ENCODE measurements at places on chromosomes 2 and 18.

- no peak for DNase-seq
Measured at GRCh38 chr2:216909541-216910210, 49.8 kb upstream of the TNP1 start.

GRCh38 chr2:43832457-43832856, 6.2 kb downstream of the ABCG5 start:
- no peak for DNase-seq

DNA sequence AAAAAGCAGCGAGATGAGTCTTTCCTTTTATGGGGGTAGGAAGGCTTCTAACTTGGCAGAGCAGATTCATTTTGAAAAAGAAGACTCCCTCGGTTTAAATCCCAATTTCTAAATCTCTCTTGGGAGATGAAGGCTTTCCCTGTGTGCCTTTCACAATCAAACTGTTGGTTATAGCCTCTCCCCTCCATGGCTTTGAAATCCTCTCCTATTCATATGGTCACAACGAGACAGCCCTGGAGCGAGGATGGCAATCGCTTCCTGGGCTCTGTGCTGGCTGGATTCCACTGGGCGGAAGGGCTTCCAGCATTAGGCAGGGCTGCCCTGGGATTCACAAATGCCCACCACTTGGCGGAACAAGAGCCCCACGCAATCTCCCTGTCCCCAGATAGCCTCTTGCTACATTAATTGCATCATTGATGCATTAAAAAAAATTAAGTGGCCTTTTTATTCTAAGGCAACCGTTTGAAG, 1.6 kb downstream of the CAVIN2 start:
- no peak for DNase-seq

GRCh38 chr2:229408962-229409361, 137.9 kb upstream of the PID1 start:
- DNase-seq = no peak

DNA sequence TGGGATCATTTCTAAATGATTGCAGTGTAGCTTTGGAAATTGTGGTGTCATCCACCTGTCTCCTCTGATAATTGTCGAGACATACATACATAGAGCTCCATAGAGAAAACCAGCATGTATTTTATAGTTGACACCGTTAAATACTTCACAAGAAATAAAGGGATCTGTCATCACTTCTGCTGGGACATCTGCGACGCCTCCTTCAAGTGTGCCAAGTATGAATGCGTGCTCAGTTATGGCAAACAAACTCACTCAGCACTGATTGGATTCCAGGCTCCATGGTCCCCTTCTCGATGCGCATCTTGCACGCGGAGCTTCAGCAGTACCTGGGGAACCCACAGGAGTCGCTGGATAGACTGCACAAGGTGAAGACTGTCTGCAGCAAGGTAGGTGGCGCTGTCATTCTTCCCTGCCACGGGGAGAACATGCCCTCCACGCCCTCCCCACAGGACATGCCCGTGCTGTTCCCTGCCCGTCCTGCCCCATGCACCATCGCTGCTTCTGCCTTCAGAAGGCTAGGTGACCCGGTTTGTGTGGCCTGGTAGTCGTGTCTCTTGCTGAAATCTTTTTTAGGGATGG, 64.1 kb downstream of the TRAPPC12 start:
- no peak for DNase-seq

DNA sequence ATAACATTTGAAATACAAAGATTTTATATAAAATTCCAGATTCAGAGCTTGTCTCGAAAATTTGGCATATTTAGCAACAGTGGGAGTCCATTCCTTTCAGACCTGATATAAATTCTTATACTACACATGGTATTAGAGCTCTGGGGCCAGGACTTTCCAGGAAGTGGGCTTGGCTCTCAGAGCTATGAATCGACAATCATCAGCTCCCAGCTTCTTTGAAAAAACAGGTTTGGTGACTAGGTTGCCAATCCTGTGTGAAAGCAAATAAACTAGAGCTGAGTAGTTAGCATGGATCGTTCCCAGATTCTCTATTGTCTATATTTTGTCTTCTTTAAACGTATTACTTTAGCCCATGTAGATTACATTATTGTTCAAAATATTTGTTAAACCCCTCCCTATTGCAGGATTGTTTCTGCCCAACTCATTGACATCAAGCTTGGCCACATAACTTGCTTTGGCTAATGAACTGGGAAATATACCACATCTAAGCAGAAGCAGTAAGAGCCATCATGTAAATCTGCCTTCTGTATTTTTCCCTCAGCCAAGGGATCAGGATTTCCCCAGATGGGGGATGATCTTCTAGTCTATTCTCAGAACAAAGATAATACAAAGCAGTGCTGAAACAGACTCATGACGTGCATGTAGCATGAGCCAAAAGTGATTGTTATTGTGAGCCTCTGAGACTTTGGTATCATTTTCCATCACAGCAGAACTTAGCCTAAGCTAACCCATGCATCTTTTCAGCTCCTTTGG, 105.4 kb downstream of the KCNH7 start:
- DNase-seq = no peak

DNA sequence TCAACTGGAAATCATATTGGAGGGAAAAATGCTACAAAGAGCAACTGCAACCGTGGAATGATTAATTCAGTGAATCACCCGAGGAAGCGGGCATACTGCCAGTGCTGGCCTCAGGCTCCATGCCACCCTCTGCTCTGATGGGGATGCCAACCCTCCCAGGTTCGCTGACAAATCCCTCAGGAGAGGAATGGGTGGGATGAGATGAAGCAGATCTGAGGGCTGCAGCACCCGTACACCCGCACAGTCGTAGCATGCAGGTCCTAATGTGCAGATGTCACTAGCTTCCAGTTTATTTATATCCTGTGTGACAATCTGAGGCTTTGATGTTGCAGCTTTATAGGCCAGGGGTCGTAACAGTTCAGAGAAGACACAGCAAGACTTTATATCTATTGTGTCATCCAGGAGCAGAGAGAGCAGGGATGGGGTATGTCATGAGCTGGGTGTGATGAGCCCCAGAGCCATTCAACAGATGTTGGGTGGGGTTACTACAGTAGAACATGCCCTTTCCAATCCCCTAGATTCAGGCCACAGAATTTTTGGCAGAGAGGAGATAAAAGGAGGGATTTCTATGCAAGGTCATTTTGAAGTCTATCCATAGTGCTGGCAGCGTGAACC, 44.6 kb downstream of the DPP4 start:
- peak; percentile 12 for DNase-seq

DNA sequence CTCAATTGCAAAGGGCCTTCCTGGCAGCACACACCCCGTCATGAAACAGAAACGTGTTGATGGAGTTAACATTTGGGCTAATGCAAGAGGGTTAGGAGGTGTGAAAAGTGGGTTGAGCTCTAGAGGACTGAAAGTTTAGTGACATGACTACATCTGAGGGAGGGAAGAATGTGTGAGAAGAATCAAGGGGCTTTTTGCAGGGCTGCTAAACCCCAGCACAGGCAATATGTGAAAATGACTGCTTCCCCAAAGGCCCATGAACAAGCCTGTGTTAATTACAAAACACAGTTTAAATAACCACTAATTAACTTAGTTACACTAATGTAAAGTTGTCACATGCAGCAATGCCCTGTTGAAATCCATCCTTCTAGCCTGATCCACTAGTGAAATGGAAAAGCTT, 63.4 kb upstream of the PEX13 start:
- DNase-seq = no peak

DNA sequence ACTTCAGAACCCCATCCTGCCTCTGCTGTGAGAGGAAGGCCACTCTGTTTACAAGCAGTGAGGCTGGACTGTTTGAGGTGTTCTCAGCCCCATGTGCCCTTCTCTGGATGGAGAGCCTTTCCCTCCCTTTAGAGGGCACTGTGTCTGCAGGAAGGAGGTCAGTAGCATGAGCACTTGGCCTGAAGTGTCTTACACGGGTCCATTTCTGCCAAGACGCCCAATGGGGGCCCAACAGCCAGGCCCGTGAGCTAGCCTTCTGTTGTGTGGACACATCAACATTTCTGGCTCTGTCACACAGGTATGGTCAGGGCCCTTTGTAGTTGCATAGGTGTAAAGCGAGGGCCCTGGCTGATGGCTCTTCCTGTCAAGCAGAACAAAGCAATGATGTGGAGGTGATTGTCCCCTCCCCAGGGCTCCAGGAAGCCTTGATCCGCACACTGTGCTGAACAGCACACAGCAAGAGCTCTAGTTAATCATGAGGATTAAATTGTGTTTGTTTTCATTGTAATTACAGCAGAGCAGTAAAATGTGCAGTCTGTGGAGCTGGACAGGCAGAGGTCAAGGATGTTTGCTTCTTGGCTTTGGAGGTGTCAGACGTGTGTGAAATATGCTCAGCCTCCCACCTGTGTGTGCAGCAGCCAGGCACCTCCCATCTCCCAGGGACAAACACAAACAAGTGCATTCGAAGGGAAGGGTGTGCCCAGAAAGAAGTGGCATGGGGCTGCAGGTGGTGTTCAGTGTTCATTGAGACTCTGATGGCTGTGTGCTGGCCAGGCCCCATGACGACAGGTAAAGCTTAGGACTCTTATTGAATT, 132.1 kb downstream of the SH3RF3 start:
- no peak for DNase-seq

- DNase-seq = no peak
Measured at GRCh38 chr18:25244924-25245698, 106.9 kb downstream of the ZNF521 start.

DNA sequence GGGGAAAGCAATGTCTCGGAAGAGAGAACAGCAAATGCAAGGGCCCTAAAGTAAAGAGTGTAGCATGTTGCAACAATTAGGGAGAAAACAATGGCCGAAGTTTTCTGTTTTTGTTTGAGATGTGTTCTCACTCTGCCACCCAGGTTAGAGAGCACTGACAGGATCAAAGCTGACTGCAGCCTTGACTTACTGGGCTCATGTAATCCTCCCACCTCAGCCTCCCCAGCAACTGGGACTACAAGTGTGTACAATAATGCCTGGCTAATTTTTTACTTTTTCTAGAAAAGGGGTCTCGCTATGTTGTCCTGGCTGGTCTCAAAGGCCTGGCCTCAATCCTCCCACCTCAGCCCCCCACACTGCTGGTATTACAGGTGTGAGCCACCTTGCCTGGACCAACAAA, 23.9 kb downstream of the MEMO1 start:
- DNase-seq = no peak

DNA sequence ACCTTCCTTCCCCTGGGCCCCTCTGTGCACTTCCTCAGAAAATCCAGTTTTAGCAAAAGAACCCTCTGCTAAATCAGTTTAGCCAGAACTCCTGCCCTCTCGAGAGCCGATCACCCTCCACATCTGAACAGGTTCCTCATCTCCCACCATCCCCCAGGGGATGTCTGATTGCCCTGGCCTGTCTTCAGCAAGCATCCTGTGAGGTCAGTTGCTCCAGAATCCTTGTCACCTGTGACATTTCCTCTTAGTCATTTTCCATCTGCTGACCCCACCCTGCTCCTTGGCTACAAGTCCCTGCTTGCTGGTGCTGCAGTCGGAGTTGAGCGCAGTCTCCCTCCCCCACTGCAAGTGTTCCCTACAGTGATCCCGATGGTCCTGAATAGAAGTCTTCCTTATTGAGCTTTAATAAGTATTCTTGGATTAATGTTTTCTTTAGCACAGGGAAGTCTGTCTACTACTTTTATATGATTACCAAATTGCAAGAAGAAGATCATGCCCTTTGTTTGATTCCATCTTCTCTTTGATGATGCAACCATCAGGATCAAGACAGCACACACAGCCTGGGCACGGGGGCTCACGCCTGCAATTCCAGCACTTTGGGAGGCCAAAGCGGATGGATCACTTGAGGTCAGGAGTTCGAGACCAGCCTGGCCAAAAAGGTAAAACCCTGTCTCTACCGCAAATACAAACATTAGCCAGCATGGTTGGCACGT, 30.9 kb upstream of the UBE2F start:
- no peak for DNase-seq

DNA sequence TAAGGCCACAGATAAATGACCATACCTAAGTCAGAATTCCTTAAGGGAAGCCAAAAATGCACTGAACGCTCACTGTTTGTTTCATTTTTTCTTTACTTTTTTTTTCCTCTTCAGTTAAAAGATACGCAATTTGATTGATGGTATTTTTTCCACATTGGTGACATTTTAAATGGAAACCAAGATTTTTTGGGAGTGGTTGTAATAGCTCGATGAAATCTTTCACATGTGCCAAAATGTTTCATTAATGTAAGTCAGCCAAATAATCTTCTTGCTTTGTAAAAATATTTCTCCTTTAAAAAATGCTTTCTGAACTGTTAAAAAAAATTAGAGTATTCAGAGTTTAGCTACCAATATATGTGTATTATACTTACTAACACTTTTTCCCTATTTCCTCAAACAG, 339.8 kb downstream of the ZEB2 start:
- no peak for DNase-seq

GRCh38 chr2:4898706-4899105, 793.5 kb upstream of the SOX11 start:
- DNase-seq = no peak

GRCh38 chr18:37453752-37454151, 111.8 kb downstream of the CELF4 start:
- DNase-seq = no peak

DNA sequence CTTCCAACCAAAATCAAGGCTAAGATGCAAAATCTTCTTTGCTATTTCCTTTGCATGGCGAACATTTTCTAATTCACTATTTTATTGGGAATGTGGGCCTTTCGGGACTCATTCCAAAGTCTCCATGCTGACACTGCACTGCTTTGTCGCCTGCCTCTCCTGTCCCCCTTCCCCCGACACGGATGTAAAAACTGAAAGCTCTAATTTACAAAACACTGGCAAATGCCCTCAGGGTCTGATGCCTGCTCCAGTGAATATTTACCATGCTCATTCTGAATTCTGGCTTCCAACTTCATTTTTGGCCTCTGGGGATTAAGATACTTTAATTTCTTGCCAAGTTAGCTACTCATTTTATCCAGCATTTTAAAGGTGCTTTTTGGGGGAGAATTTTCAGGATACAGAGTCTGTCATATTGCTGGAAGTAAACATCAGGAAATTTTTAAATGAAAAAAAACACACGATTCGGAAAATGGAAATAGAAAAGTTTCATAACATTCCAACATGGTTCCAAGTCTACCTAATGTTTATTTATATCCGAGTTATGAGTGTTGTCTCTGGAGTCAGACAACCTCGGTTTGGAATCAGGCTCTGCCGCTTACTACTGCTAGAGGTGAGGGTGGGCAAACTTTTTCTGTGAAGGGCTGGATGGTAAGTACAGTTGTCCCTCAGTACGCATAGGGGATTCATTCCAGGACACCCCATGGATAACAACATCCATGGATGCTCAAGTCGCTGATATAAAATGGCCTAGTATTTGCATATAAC, 14.6 kb upstream of the LTBP1 start:
- DNase-seq = no peak

- DNase-seq = no peak
Measured at GRCh38 chr2:64151476-64151875, 7.3 kb upstream of the PELI1 start.

GRCh38 chr2:110149330-110150220, 34.0 kb upstream of the MALL start:
- no peak for DNase-seq

GRCh38 chr18:68520406-68521075, 194.4 kb downstream of the TMX3 start:
- DNase-seq = no peak

GRCh38 chr2:241063587-241063986, 38.5 kb downstream of the MTERF4 start:
- DNase-seq = no peak

GRCh38 chr2:197130318-197130717, 180.3 kb downstream of the ANKRD44 start:
- DNase-seq = no peak
